Germinal center (tissue), 1 donor: ENCODE measurements at places on chromosomes 5 and 9.

DNA sequence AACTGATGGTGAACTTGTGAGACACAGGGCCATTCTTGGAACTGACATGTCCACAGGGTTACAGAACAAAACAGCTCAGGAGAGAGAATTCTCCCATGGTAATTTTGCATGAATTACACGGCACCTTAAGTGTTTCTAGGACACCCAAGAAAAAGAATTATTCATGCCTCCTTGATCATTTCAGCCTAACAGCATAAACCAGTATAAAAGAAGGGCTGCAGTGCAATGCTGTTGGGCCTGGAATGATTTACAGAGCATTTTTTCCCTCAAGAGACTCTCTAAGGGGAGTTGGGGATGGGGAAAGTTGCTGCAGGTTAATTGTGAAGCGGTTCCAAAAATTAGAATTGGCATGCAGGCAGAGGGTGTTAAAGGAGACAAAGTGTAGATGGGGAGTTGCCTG is 136.4 kb upstream of the FBXL7 start:
- no peak for DNase-seq

DNA sequence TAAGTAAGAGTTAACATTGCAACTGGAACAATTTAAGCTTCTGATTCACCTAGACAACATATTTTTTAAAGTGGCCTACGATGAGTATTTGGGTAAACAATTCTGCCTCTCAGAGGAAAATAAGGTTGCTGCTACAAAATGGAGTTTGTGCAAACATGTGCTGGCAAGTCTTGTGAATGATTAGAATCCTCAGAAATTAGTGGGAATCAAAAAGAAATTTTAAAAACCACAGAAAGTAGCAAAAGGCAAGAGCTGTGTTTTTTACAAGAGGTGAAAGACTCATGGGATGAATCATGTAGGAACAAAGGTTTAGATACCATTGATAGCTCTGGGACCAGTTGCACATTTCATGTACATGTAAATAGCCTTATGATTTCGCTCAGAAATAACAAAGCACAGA is 561.6 kb downstream of the TAF11L14 start:
- DNase-seq: no peak

DNA sequence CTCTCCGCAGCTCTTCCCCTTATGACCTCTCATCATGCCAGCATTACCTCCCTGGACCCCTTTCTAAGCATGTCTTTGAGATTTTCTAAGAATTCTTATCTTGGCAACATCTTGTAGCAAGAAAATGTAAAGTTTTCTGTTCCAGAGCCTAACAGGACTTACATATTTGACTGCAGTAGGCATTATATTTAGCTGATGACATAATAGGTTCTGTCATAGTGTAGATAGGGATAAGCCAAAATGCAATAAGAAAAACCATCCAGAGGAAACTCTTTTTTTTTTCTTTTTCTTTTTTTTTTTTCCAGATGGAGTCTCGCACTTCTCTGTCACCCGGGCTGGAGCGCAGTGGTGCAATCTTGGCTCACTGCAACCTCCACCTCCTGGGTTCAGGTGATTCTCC is 20.7 kb upstream of the IL13 start:
- DNase-seq: no peak

- DNase-seq: no peak
These were observed 2.8 kb upstream of the UBAP1 start for GRCh38 chr9:34176089-34176488.

DNA sequence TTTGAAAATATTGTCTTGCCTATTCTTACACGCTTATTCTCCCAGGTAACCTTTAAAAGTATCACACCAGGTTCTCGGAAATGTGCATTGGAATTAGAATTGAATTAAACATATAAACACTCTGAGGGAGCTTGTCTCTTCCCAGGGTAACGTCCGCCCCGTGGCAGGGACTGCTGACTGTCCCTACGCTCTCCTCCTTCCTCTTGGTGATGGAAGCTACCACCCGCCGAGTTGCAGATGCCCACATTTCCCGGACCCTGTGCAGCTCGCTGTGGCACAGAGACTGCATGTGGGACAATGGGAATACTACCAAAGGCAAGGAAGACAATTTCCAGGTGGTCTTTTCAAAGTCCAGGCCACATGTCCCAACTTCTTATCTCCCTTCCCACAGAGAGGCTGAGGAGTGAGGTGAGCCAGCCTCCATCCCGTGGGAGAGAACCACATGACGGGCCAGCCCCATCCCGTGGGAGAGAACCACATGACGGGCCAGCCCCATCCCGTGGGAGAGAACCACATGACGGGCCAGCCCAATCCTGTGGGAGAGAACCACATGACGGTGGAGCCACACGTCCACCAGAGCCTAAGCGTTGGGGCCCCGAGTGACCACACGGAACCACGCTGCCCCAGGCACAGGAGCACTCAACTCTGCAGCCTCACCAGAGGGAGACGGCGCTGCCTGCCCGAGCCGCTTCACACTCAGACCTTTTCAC is 249.4 kb upstream of the IRX1 start:
- DNase-seq: no peak

GRCh38 chr5:39767916-39768315 is 343.1 kb upstream of the DAB2 start:
- no peak for DNase-seq
